ENCODE measurements at places on chromosomes 11 and 22.
A peak's percentile ranks its signal among the peaks of the same experiment; 100 is the strongest.

DNA sequence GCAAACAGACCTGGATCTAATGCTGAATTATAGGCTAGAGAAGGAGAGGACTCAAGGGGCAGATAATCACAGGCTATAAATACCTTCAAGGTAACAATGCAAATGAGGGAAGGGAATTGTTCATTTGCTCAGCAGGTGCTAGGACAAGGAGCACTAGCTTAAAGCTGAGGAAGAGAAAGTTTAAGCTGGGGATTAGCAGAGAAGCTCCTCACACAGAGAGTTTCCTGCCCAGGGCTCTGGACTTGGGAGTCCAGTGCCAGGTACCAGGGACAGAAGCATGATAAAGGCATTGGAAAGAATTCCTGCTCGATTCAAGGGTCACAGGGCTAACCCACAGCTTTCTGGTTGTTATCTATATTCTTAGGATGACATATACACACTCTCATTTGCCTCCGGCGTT, 509.9 kb downstream of the NTM start:
- no peak for DNase-seq

DNA sequence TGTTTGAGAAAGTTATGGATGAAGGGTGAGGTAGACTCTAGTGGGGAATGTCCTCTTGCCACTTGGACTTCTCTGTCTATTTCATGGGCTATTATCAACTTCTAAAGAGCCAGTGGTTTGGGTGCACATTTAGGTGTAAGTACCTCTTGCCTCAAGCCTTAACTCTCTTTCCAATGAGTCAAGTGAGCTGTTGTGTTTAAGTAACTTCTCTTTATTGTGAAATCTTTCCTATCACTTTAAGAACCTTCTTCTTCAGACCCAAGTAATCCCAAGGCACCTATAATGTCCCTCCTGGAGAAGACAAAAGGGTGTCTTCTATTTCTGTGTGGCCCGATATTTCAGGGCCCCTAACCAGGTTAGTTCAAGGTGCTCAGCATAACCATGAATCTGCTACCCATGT, 90.5 kb upstream of the VPREB1 start:
- no peak for DNase-seq

GRCh38 chr11:64864135-64864472, 14.3 kb downstream of the EHD1 start:
- DNase-seq = no peak

- no peak for DNase-seq
These were observed 16.3 kb downstream of the APOL5 start for GRCh38 chr22:35733791-35734516.

- no peak for DNase-seq
These were observed 892 bp downstream of the GDPD5 start for GRCh38 chr11:75524665-75525432.

GRCh38 chr11:63880403-63880790, 36.6 kb downstream of the RCOR2 start:
- DNase-seq = no peak

DNA sequence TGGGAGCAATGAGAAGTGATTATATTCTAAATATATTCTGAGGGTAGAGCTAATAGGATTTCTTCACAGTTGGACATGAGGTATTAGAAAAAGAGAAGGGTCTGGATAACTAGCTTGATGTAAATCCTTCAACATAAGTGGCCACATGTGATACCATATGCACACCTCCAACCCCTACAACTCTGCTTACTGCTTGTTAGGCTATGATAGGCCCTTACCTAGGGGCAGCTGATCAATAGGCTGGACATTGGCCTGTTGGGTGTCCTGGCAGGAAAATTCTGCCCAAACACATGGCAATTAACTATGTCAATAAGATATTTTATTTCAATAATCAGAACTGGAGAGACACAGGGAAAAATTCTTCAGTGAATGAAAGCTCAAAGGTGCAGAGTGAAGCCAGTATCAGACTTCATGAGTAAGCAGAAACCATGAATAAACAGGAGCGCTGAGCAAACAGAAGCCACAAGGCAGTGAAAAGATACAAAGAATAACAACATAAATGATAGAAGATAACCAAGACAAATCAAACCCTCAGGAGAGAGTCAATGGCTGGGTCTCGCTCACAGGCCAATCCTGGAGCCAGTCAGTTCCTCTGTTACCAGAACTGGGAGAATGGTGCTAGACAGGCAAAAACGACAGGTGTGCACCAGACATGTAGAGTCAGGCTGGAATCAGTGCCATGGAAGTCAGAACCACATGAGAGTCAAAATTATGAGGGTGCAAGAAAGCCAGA, 46.3 kb upstream of the PSMA1 start:
- no peak for DNase-seq

GRCh38 chr22:43990044-43990443, 34.1 kb upstream of the PARVB start:
- no peak for DNase-seq

GRCh38 chr11:119847853-119848252, 118.9 kb upstream of the NECTIN1 start:
- DNase-seq = no peak

GRCh38 chr11:77525455-77526091, 51.7 kb upstream of the PAK1 start:
- no peak for DNase-seq

GRCh38 chr22:49934160-49934890, 15.9 kb downstream of the CRELD2 start:
- DNase-seq = no peak

- no peak for DNase-seq
These were observed 33.7 kb downstream of the PISD start for GRCh38 chr22:31628362-31628761.

DNA sequence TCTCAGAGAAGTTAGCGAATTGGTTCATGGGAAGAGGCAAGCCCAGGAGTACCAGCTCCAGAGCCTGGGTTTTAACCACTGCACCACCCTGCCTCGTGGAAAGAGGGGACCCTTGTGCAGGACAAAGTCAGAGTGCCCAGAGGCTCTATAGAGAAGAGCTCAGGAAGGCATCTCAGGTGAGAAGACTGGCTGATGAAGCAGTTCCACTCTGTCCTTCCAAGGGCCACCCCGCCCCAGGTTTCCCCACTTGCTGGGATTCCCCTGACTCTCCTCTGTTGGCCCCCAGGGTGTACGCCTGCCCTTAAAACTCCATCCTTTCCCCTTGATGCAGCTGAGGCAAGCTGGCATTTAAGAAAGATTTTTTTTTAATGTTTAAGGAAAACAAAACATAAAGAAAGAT, 265.8 kb downstream of the BUD13 start:
- DNase-seq = no peak

DNA sequence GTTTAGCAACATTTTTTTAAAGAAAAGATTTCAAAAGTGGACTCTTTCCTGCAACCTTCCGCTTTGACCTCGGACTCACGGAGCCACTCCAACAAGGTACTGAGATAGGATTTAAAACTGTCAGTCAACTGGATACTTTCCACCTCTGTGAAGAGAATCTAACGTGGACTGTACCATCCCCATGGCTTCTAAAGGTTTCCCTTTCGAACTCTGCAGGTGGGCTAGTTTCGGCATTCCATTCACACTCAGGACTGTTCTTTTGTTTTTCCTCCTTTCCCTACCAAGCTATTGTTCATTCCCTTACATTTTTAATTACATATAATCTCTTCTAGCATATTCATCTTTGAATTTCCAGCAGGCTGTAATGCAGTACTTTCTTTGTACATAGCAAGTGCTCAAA, 88.5 kb upstream of the AKIP1 start:
- DNase-seq = no peak

DNA sequence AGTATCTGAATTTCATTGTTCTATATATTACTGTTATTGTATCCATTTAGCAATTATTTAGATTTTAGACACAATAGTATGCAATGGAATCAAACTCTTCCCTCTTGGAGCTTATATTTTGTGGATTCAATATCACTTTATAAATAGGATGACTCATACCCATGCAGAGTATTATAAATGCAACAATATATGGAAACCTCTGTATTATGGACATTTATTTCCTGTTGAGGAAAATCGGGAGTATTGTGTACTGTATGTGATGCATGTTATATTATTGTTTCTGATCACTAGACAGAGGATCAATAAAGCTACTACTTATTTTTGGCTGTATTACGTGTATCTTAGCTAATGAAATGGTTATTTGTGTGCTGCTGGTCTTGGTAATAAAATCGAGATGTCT, 770 bp downstream of the METTL15 start:
- no peak for DNase-seq

DNA sequence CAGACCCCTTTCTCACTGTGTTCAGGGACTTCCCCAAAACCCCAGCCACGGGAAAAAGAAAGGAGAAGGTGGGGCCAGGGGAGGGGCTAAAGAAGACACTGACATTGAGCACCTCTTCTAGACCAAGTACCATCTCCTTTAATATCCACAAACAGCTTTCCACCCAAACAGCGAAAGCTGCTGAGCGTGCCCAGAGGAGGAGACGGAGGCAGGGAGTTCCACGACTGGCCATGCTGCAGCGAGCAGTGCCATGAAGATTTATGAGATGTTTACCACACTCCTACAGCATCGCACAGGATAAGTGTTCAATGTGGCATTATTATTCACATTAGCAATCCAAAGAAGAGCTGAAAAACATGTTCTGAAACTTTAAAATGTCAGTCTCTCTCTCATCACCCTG, 127.4 kb downstream of the LARGE1 start:
- DNase-seq = no peak

- DNase-seq = no peak
These were observed 121.5 kb downstream of the RRAS2 start for GRCh38 chr11:14237444-14237961.

DNA sequence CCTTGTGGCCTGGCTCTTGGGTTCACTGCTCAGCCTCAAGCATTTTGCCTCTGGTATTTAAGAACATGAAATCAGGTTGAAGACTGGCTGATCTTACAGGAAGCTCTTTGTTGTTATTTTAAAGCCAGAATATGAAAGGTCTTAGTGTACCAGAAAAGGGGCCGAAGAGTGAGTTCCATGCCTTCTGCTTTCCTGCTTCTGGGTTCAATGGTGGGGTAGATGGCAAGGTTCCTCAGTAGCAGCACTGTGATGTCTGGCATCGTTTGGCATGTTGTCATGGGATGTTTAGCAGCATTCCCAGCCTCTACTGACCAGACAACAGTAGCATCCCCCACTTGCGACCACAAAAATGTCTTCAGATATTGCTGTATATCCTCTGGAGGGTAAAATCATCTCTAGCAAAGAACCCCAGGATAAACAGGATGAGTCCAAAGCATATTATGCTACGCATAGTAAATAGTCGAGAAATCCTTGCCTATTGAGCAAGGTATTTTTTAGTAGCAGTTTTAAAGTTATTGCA, 2.4 kb downstream of the VPS26B start:
- no peak for DNase-seq

GRCh38 chr22:37269936-37270678, 12.2 kb upstream of the CYTH4 start:
- no peak for DNase-seq

GRCh38 chr11:33735271-33736147, 714 bp downstream of the CD59 start:
- peak; percentile 40 for DNase-seq

- DNase-seq = no peak
These were observed 73.4 kb downstream of the NCAPD3 start for GRCh38 chr11:134150195-134150903.

GRCh38 chr11:135023499-135023898, 611.5 kb upstream of the B3GAT1 start:
- DNase-seq = no peak

GRCh38 chr22:19723983-19724827, 866 bp downstream of the GP1BB start:
- DNase-seq = peak; percentile 19

GRCh38 chr22:29570912-29571549, 9.9 kb downstream of the NIPSNAP1 start:
- DNase-seq = no peak

GRCh38 chr22:38125038-38125610, 14.6 kb upstream of the BAIAP2L2 start:
- DNase-seq = no peak

DNA sequence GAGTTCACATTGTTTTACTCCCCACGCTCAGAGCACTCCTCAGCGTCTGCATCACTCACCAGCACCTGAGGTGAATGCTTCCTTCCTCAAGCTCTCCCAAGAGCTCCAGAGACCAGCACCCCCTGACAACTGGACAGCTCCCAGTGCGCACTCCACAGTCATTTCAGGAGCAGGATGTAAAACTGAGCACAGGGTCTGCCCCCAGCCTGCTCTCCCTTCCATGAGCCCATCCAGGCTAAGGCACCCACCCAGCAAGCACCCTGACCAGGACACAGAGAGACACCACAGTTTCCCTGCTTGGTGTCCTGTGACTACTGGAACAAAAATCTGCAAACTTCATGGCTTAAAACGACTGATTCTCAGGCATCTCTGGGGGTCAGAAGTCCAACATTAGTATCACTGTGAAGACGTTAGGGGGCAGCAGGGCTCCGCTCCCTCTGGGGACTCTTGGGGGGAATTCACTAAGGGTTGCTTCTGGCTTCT, 3.3 kb downstream of the SCGB1D2 start:
- DNase-seq = no peak

DNA sequence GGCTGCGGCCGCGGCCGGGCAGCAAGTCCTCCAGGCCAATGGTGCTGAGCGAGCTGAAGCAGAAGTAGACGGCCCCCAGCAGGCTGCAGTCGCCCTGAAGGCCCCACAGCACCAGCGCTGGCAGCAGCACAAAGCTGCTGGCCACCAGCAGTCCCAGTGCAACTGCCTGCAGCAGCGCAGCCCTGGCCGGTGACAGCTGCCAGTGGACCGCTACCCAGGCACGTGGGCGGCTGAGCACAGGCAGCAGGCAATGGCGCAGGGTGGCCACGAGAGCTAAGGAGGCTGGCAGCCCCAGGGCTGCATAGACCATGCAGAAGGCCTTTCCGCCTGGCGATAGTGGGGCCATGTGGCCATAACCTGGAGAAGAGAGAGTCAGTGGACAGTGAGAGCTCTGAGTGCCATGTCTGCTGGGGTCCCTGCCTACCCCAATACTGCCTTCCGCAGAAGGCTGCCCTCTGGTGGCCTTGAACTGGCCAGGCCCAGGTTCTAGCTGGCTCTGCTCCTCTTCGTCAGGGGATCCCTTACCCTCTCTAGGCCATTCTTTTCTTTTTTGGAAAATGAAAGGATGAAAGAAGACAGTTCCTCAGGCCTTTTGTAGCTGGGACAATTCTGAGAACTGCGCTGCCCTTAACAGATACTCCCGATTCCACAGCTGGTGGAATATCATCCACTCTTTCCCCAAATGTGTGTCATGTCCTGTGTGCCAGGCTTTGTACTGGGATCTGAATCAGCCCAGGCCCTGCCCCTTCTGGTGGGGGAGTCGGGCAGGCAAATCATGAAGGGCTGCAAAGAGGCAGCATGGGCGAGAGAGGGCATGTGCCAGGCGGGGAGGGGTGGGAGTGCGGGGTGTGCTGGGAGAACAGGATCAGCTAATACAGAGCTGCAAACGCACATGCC, 1.8 kb downstream of the KCNK7 start:
- no peak for DNase-seq

GRCh38 chr22:45707605-45708004, 36.0 kb downstream of the ATXN10 start:
- no peak for DNase-seq

- DNase-seq = no peak
These were observed 44.1 kb upstream of the GLYATL2 start for GRCh38 chr11:58888579-58888978.

All from activated T-helper 2 cell treated with anti-CD3 and anti-CD28 coated beads, Interferon-gamma antibody, Interleukin-2, Interleukin-4, amounts not matched to agents 10 μg/mL and 5 μg/mL and 100 μg/mL, durations not matched to agents 14 hours and 24 hours and 36 hours (primary cell).